Inflammatory macrophage treated with lipopolysaccharide for 4 hours (primary cell): ENCODE measurements at places on chromosomes 3 and 15.

DNA sequence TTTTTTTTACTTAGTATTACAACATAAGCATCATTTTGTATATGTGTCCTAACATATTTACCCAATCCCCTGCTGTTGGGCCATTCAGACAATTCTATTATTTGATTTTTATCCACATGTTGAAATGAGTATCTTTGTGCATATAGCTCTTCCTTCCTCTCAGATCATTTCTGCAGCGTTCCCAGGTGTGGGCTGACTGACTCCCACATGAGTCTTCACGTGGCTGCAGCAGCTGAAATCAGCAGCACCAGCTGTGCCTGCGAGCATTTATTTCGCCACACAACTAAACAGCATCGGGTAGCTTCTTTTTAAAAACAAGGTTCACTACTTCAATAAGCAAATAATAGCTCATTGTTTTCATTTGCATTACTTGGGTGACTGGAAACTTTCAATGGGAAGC, 44.5 kb upstream of the PDE8A start:
- peak; percentile 65 for DNase-seq

- DNase-seq: no peak
These were observed 381.9 kb downstream of the ERC2 start for GRCh38 chr3:56086355-56086754.

DNA sequence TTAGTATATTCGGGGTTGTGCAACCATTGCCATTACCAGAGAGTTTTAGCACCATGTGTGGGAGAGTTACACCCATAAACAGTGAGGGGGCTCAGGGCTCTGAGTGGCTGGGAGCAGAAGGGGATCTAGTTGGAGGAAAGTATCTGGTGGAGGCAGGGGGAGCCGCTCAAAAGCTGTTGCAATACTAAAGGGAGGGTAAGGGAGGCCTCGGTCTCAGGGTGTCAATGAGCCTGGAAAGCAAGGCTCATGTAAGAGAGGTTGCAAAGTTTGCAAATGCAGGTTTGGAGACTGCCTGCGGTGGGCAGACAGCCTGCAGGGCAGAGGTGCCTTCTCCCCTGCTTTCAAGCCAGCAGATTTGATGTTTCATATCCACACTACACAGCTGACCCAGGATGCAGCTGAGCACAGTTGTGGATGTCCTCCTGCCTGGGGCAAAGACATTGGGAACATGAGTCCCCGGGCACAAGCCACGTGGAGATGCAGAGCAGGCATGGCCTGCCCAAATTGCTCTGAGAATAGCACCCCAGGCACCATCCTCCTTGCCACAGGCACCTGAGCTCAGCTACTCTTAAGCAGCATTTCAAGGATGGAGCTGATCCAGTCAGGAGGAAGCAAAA, 181.4 kb downstream of the TLE3 start:
- DNase-seq: no peak

DNA sequence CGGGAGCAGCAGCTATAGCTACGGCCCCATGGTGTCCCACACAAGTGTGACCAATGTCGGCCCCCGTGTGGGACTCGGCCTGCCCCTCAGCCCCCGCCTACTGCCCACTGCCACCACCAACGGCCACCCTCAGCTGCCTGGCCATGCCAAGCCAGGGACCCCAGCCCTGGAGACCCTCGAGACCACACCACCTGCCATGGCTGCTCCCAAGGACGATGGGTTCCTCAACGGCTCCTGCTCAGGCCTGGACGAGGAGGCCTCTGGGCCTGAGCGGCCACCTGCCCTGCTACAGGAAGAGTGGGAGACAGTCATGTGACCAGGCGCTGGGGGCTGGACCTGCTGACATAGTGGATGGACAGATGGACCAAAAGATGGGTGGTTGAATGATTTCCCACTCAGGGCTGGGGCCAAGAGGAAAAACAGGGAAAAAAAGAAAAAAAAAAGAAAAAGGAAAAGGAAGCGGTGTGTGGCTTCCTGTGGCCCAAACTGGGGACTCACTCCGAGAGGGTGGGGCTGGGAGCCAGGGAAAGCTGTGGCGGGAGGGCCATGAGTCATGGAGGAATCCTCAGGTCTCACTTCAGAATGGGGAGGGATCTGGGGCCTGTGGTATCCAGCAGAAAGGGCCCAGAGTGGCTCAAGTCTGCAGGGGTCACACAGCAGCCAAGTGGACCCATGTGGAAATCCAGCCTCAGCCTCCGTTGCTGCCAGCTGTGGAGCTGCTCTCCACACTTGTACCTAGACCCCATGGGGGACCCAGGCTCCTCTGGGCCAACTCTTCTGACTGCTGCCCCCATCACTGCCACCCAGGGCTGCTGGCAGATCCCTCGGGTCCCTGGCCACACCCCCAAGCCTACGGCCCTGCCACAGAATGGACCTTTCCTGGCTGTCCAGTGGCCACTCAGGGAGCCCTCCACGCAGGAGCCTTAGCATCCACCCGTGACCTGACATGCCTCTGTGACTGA, 26.1 kb downstream of the PTH1R start:
- no peak for DNase-seq

DNA sequence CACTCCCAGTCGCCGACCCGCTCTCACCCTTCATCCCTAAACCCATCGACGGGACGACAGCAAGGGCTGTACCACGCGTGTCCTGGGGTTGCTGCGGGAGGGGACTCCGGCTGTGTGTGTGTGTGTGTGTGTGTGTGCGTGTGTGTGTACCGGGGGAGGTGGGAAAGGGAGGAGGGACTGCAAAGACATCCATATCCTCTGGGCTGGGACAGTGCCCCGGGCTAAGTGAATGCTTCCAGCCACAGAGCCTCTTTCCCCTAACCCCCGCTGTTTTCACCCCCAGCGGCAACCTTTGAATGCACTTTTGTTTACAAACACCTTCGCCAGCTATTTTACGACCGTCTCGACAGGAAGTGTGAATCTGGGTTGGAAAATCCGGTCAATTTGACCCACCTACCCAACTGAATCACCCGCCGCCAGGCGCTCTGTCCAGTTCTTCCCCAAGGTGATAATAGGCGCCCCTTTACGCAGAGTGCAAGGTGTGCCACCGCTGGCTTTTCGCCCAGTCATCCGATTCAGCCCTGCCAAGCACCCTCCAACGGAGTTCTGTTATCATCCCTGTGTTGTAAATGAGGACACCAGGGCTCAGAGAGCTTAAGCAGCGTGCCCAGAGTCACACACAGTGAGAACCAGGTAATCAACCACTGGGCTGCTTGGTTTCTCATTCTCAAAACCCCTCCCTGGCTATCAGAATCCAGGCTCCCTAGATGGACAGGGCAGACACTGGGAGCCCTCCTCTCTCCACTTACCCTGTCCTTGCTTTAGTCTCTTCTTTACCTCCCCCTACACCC, 739 bp upstream of the AMOTL2 start:
- no peak for DNase-seq

DNA sequence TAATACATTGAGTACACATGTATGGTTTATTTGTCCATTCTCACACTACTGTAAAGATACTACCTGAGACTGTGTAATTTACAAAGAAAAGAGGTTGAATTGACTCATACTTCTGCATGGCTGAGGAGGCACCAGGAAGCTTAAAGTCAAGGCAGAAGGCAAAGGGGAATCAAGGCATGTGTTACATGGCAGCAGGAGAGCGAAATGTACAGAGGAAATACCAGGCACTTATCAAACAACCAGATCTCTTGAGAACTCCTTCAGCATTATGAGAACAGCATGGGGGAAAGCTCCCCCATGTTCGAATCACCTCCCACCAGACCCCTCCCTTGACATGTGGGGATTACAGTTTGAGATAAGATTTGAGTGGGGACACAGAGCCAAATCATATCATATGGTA, 666.3 kb downstream of the ZBBX start:
- DNase-seq: no peak

GRCh38 chr3:55459838-55460237, 27.3 kb downstream of the WNT5A start:
- no peak for DNase-seq

- DNase-seq: peak; percentile 1
These were observed 249.9 kb downstream of the SHOX2 start for GRCh38 chr3:157856078-157856939.

DNA sequence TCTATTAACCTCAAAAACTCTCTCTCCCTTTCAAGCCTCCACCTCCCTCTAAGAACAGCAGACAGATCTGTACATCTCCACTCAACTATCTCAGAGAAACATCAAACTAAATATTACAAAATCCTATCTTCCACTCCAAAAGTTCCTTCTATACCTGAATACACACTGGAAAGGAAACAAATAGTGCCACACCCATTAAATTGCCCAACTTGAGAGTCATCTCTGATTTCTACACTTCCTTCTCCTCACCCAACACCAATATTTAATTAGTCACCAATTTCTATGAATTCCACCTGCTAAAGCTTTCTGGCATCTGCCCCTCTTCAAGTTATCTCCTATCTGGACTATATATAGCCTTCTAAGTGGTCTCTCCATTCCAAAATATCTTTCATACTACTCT, 65.8 kb downstream of the PEAK1 start:
- peak; percentile 37 for DNase-seq

GRCh38 chr3:193797566-193797965, 204.6 kb downstream of the OPA1 start:
- DNase-seq: no peak

- DNase-seq: no peak
These were observed 136.3 kb downstream of the GHSR start for GRCh38 chr3:172312001-172312400.

GRCh38 chr3:30661098-30661873, 54.9 kb downstream of the TGFBR2 start:
- no peak for DNase-seq

DNA sequence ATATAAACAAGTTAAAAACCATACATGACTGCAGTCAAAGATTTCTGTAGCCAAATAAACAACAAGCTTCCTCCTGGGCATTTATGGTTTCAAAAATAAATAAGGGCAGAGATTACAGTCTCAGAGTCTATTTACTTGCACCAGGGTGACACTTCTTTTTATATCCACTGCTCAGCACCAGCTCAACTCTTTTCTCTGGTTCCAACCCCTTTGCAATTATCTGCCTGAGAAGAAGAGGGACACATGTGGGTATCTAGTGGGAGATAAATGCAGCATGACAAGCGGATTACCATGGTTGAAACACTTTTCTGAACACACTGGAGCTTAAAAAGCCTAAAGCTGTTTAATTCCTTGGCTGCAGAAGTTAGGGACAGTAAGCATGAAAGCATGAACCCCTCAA, 311.5 kb downstream of the CNTN3 start:
- DNase-seq: no peak

DNA sequence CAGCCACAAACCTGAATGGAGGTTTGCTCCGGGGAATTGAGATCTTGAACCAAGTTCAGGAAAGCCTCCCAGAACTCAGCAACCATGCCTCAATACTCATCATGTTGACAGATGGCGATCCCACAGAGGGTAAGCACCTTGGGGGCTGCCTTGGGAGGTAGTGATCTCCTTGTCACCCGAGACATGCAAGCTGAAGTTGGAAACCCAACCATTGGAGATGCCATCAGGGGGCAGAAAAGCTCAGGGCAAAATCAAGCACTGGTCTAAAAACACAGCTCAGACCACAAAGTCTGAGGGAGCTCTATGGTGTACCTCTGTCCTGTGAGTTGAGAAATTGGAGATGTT, 5.8 kb downstream of the ITIH1 start:
- DNase-seq: no peak

- no peak for DNase-seq
These were observed 30.0 kb upstream of the MEIS2 start for GRCh38 chr15:37130356-37130755.

GRCh38 chr15:64485796-64486195, 25.4 kb downstream of the ZNF609 start:
- DNase-seq: no peak

DNA sequence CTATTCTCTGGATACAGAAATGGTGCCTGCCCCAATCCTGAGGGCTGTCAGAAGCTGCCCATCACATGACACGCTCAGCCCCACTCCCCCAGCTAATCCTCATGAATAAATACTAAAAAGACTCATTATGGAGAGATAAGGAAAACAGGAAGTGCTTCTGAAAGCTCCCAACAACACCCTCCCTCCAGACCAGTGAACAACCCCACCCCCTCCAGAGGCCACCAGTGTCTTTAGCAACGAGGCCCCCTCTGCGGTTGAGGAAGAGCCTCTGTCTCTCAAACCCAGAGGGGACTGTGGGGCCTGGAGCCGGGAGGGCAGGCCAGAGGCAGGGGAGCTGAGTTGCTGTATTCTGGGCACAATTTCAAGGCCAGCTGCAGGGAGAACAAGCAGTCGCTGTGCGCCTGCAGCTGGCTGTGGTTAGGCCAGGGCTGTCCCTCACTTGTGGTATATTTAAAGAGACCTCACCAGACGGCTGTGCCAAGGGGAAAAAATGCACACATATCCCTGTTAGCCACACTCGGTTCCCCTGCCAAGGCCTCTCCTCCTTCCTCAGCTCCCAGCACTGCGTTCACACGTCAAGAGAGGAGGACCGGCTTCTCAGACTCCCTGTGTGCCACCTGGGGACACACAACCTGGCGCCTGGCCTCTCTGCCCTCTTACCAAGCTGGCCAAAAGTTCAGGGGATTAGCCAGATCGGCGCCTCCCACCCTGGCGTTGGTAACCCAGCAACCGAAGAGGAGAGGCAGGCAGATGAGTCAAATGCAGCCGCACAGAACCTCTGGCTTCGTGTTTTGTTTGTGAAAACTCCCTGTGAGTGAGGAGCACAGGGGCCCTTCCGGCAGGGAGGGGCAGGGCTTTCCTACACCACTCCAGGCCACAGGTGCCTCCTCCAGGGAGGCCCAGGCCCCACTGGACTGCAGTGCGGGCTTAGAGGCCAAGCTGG, 101.2 kb upstream of the ETV5 start:
- DNase-seq: peak; percentile 5

GRCh38 chr3:73094951-73095350, 33.5 kb downstream of the EBLN2 start:
- no peak for DNase-seq

DNA sequence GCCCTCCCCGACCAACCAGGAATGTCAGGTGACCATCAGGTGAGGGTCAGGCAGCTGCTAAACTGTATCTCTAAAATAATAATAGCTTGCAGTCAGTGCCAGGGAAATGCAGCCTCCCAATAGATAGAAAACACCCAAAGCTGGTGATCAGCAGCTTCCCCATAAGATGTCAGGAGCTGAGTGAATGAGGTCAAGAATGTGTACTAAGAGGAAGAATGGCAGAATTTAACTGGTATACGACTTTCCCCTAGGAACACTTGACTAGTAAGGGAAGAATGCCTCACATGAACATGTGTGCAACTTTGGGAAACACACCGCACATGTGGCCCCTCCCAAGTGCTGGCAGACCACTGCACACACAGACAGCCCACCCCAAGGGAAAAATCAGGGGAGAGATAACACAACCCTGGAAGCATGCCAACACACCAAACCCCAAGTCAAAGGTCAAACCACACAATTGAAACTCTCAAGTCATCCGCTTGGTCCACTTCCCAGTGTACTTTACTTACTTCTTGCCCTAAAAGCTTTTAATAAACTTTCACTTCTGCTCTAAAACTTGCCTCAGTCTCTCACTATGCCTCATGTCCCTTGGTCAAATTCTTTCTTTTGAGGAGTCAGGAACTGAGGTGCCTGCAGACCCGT, 806.5 kb downstream of the OTOL1 start:
- DNase-seq: no peak

GRCh38 chr3:136602818-136603217, 149.4 kb downstream of the STAG1 start:
- DNase-seq: no peak
